Left renal cortex interstitium (tissue), 4 donors: ENCODE measurements at places on chromosomes 1 and 21.

DNA sequence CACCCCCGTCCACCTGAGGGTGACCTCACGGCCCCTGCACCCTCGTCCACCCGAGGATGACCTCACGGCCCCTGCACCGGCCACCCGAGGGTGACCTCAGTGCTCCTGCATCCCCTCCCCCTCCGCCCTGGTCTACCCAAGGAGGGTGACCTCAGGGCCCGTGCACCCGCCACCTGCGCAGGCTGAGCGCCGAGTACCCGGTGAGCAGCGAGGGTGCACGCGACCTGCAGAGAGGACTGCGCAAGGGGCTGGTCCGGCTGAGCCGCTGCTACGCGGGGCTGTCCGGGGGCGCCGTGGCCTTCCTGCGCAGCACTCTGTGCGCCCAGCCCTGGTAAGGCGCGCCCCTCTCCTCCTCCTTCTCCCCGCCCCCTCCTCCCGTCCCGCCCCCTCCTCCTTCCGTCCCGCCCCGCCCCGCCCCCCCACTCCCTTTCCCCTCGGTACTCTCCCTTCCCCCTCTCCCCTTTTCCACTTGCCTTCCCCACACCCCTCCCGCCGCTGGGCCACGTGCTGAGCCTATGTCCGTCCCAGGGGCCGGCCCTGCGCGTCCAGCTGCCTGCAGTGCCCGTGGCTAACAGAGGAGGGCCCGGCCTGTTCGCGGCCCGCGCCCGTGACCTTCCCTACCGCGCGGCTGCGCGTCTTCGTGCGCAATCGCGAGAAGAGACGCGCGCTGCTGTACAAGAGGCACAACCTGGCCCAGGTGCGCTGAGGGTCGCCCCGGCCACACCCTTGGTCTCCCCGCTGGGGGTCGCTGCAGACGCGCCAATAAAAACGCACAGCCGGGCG is 28.4 kb downstream of the TRIM11 start:
- peak; percentile 55 for DNase-seq

DNA sequence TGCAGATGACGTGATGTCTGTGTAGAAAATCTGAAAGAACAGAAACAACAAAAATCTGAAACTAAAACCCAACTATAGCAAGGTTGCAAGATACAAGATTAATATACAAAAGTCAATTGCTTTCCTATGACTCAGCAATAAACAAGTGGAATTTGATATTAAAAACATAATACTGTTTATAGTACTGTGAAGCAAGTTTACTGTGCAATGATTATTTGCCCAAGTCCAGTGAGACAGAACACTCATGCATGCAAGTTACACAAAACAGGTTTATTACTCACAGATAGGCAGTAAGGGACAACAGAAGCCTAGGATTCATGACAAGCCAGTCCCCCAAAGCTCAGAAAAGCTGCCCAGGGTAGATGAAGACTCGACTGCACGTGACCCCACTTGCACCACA is 62.4 kb upstream of the RAB4A start:
- DNase-seq = no peak

DNA sequence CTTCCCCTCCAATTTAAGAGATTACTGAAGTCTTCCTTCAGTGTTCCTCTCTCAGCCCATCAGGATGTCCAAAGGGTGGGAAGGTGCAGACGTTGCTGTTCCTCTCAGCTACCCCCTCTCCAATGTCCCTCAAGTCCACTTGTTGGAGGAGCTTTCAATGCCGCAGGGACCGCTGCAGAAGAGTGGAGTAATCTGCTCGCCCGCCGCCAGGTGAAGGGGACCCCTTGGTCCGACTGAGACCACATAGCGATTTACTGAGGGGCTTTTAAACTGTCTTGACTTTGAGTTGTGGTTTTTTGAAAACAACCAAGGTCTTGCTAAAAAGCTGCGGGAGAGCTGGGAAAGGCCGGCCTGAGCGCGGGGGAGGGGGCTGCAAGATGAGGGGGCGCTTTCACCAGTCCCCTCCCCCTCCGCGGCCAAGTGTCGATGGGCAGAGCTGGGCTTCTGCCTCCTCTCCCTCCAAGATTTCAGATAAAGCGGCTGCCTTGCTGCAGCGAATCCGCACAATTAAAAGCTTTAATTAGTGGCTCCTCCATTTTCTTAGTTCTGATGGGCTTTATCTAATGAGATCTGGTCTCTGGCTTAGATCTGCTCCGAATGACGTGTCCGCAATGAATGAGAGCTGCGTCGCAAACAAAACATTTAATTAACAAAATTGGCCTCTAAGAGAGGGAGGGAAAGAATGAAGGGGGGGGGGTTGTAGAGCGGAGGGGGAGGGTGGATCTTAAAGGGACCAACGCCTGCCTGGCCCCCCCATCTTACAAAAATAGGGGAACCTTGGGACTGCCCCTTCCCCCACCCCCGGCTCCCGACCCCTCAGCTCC is 5.9 kb downstream of the LMO4 start:
- no peak for DNase-seq

DNA sequence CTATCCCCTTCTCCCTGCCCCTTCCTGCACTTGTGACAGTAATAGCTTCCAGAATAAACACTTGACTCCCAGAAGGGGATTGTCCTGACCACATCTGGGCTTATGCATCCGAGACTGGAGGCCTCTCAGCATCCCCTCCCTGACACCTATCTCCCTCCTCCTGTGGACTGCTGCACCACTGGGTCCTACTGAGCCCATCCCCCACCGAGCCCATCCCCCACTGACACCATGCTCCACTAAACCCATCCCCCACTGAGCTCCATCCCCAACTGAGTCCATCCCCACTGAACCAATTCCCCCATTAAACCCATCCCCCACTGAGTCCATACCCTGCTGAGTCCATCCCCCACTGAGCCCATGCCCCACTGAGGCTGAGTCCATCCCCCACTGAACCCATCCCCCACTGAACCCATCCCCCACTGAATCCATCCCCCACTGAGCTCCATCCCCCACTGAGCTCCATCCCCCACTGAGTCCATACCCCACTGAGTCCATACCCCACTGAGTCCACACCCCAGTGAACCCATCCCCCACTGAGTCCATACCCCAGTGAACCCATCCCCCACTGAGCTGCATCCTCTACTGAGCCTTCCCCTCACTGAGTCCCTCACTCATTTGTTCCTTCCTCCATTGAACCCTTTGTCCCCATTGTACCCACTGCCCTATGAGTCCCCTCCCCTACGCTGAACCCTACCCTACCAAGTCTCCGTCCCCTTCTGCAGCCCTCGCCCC is 5.6 kb downstream of the PDZK1IP1 start:
- DNase-seq = no peak

DNA sequence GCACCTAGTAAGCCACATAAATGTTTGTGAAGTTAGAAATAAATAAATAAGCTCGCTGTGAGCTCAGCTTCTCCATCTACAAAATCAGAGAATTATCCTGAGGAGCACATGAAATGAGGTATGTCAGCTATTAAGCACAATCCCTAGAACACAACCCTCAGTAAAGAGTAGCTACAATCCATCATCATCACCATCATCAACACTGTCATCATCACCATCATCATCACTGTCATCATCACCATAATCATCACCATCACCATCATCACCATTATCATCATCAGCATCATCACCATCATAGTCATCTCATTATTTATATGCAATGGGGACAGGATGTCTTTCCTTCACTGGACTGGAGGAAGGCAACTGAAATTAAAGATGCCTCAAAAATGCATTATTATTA is 189.6 kb downstream of the NPHP4 start:
- DNase-seq = no peak

DNA sequence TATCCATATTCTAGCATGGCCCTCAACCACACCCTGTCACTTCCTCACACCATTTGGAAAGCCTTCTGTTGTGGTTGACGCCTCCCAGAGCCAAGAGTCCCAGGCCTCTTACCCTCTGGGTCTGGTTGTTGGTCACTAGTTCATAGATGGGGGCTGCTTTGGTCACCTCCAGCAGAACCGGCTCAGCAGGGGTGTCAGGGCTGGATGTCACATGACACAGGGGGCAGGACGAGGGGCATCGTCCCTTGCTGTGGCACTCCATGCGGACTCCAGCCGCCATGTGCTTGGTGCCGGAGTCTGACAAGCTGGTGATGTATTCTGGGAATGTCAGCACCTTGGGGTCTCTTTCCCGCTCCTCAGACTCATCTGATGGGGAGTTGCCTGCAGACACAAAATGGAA is 270.1 kb downstream of the ASTN1 start:
- no peak for DNase-seq

DNA sequence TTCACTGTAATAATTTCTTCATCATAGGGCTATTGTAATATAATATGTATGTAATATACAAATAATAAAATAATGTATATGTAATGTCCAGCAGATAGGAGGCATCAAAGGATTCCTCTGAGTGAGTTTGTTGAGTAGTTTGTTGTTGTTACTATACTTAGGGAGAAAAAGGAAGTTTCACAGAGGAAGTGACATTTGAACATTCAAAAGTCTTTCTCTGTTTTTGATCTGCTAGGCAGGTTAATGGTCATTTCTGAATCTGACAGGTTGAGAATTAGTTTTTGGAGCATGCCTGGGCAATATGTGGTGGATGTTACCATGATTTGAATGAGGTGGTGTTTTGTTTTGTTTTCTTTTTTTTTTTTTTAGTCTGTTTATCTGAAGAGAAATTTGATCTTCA is 102.1 kb downstream of the NRDC start:
- DNase-seq = no peak

DNA sequence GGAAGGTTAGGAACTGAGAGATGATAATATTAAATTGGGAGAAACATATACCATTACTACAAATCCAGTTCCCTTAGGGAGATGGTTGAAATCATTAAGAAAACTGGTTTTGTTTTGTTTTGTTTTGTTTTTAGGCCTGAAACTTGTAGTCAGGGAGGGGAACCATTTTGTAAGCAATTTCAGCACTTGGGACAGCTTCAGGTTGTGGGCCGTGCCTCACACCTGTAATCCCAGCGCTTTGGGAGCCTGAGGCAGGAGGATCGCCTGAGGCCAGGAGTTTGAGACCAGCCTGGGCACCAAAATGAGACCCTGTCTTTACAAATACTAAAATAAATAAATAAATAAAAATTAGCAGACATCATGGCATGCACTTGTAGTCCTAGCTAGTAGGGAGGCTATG is 694.3 kb upstream of the NR5A2 start:
- no peak for DNase-seq

DNA sequence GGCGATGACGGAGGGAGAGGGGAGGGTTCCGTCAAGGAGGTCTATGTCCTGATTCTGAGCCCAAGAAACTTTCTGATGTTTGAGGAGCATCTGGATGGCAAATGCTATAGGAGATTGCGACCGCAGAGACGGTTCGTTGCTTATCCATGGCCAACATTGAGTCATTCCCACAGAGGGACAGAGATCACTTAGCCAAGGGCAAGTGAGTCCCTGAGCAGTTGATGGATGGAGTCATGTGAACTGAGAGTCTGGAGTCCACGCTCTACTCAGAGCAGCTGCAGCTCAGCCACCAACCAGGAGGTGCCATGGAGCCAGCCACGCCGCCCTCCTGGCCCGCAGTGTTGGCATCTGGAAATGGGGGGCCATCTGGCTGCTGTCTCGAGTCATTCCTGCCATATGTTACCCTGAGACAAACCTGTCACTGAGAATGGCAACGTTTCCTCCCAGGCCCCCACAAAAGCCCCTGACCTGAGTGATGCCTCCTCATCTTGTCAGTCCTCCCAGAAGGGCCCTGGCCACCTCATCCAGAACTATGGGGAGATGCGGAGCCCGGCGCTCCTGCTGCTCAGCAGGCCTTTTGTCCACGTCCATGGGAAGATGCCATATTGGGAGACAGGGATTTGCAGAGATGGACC is 58.6 kb downstream of the ATP5PO start:
- no peak for DNase-seq

GRCh38 chr1:204327359-204327758 is 32.4 kb downstream of the PLEKHA6 start:
- no peak for DNase-seq

GRCh38 chr1:16175610-16176553 is 20.0 kb upstream of the EPHA2 start:
- DNase-seq = peak; percentile 82

- DNase-seq = no peak
Observed at GRCh38 chr21:29074783-29075182, 1.3 kb upstream of the CCT8 start.

DNA sequence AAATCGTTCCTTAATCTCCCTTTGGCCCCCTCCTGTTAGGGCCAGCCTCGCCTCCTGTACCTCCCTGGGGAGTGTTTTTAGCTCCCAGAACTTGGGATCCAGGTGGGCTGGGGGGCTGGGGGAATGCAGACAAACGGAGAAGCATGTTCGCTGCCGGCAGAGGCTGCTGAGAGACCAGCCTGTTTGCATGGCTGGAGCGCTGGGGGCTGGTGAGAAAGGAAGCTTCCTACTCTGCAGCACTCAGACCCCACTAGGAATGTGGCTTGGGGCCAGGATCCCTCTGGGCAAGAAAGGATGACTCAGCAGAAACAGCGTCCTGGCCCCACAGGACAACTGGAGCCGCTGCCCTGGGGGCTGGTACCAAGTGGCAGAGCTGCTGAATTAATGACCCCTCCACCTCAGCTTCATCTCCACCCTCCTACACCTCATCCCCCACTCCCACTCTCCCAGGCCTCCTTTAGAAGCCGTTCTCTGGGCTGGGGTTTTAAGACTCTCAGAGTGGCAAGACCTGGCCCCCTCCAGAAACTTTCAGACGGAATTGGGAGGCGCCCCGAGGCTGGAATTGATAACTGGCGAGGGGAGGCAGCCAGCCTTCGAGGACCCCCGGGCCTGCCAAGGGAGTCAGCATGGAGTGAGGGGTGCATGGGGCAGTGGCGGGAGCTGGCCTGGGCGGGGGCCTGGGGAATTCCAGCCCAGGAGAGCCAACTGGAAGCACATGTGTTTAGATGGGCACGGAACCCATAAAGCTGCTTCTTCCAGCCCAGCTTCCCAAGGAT is 28.5 kb upstream of the EPS8L3 start:
- peak; percentile 66 for DNase-seq

DNA sequence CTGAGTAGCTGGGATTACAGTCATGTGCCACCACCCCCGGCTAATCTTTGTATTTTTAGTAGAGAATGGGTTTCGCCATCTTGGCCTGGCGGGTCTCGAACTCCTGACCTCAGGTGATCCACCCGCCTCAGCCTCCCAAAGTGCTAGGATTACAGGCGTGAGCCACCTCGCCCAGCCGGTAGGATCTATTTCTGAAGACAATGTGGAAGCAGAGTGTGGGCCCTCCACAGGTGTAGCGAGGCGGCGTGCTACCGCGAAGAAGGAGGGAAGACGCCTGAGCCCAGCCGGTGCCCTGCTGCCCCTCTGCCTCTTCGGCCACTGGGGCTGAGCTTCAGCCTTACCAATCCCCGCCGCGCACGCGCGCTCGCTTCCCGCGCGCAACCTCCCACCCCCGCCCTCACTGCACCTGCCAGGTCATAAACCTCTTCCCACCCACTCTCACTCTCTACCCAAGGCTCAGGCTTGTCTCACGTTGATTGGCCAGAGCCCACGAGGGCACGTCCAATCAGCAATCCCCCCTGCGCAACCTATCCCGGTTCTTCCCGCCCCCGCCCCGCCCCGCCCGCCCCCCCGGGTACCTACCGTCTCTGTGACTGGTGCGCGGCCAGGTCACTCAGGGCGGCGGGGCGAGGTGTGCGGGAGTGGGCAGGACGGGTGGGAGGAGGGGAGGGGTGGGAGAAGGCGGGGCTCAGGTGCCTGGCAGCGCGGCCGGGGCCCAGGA is 409 bp upstream of the HOOK1 start:
- DNase-seq = peak; percentile 69

GRCh38 chr1:216665856-216666255 is 57.4 kb downstream of the ESRRG start:
- no peak for DNase-seq
